Nucleus accumbens (tissue), 56 donors: ENCODE measurements at places on chromosomes 13 and 19.

DNA sequence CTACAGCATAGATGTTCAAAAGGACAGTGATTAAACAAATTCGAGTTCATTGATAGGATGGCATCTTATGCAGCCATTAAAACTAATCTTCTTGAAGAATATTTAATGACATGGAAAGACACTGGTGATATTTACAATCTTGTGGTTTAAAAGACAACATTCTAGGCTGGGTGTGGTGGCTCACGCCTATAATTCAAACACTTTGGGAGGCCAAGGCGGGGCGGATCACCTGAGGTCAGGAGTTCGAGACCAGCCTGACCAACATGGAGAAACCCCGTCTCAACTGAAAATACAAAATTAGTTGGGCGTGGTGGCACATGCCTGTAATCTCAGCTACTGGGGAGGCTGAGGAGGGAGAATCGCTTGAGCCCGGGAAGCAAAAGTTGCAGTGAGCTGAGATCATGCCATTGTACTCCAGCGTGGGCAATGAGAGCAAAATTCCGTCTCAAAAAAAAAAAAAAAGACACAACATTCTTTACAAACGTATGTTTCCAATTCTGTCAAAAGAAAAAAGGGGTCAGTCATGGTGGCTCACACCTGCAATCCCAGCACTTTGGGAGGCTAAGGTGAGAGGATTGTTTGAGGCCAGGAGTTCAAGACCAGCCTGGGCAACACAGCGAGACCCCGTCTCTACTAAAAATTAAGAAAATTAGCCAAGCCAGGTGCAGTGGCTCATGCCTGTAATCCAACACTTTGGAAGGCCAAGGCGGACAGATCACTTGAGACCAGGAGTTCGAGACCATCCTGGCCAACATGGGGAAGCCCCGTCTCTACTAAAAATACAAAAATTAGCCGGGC lies 2.5 kb upstream of the PAK4 start:
- DNase-seq, result no peak

DNA sequence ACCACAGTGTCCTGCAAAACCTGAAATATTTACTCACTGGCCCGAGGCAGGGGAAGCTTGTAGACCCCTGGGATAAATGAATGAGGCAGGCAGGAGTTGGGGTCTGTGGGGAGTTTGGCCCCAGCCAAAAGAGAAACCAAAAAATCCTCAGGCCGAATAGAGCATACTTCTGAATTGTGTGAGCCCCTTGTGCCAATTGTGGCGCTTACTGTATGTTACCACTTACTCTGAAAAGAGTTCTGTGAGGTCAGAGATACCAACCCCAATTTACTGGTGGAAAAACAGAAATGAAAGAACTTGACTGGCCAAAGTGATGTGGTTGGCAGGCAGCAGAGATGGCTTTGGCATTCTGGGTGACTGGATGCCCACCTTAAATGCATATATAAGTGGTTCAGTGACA lies 6.9 kb downstream of the CARM1 start:
- no peak for DNase-seq

GRCh38 chr19:57382806-57383488 lies 6.7 kb upstream of the ZNF548 start:
- no peak for DNase-seq

GRCh38 chr13:83621765-83622421 lies 260.4 kb downstream of the SLITRK1 start:
- DNase-seq, result no peak

DNA sequence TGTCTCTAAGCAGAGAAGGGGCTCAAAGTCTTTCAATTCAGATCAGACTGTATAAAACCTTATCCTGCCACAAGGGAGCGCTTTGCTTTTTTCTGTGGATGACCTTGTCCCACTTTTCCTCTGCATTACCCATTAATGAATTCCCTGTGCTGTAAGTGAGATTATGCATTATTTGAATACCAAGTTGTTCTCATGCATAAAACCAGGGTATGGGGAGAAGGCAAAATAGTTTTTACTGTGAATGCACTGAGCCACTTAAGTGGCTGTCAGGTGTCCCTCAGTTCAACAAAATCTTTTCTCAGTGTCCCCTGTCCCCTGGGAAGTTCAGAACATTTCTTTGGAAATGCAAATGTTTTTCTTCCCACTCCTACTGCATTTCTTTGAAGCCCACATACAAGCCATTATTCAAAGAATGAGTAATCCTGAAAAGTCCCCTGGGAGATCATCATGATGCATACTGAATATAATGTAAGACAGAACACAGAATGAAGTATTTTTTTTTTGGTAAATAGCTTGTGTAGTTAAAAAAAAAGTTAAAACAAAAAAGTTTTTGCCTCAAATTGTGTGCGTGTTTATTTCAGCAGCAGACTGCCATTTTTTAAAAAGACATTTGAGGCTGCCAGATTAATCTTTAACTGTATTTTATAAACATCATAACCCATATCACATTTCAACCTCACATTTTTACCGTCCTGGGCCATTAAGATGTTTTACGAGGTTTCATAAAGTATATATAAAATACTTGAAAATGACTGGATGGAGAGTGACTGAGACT lies 506.7 kb upstream of the PCDH9 start:
- no peak for DNase-seq

GRCh38 chr19:391726-392374 lies 17.1 kb downstream of the C2CD4C start:
- DNase-seq, result no peak

DNA sequence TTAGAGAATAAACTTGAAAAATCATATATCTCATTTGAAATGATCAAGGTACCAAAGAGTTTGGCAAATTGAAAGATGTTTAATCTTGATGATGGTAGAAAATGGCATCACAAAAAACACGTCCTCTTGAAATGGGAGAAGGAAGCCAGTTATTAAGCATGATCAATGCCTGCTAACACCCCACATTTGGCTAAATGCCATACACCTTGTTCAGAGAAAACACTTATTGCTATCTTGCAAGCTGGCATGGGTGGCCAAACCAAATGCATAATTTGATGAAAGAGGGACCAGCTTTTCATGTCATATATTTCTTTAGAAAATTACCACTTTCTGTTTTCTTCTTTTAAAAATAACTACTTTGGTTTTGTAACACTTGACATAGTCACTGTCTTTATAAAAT lies 141.3 kb downstream of the ZAR1L start:
- no peak for DNase-seq

- DNase-seq, result no peak
Observed at GRCh38 chr19:13428352-13428751, 77.9 kb downstream of the CACNA1A start.

DNA sequence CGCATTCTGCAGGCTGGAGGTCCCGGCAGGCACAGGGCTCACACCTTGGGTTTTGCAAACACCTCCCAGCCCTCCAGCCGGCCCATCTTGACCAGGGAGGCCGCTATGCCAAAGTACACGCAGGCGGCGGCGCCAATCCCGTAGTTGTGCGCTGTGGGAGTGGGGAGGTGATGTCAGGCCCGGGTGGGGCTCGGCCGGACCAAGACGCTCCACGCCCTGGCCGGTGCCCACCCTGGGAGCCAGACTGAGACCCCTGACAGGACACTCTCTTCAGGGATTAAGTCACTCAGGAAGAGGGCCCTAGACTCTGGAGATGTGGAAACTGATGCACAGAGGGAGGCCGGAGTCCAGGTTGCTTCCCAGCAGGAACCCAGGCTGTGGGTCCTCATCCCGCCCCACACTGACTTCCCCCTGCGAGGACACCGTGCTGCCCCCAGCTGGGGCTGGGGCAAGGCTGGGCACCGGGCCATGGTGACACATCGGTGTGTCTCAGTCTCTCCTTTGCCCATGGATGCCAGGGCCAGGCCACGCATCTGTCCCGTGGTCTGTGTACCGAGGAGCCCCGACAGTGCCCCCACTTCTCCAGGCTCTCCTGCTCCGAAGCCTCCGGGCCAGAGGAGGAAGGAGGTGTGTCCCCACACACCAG lies 8.8 kb downstream of the NDUFA11 start:
- DNase-seq, result no peak

DNA sequence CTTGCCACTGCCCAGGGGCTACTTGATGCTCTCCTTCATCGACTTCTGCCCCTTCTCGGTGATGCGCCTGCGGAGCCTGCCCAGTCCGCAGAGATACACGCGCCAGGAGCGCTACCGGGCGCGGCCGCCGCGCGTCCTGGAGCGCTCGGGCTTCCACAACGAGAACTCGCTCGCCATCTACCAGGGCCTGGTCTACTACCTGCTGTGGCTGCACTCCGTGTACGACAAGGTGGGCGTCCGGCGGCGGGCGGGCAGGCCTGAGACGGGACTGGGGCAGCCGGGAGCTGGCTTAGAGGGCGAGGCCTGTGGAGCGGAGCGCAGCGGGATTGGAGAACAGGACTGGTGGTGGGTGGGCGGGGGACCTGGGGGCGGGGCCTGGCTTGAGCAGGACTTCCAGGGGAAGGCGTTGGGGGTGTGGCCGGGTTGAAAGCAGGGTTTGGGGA lies 12.7 kb upstream of the PSMD8 start:
- peak; percentile 13 for DNase-seq

DNA sequence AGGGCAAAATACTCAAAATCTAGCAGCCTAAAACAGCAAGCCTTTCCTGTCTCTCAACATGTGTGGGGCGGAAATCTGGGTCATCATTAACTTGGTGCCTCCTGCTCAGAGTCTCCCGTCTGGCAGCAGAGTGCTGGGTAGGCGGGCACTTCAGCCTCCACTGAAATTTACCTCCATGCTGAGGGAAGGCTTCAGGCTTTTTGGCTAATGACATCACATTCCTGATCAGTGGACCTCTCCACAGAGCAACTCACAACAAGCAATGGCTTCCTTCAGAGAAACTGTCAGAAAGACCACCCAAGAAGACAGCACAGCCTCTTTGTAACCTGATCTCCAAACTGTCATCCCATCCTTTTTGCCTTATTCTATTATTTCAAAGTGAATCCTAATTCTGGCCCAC lies 1109.0 kb downstream of the UQCRFS1 start:
- no peak for DNase-seq

GRCh38 chr19:10262771-10263170 lies 8.1 kb upstream of the ICAM1 start:
- DNase-seq, result no peak

DNA sequence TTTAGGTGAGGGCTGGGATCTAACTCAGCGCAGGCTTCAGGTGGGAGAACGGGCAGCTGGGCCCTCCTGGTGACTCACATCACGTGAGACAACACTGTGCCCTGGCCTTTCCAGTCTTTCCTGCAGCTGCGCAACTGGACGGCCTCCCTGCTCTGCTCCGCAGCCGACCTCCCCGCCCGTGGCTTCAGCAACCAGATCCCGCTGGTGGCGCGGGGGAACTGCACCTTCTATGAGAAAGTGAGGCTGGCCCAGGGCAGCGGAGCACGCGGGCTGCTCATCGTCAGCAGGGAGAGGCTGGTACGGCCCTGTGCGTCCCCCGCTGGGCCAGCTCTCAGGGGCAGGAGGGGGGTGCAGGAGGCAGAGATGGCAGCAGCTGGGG lies 8.8 kb downstream of the SPPL2B start:
- peak; percentile 40 for DNase-seq

GRCh38 chr13:23408026-23408425 lies 25.5 kb downstream of the SACS start:
- DNase-seq, result no peak

DNA sequence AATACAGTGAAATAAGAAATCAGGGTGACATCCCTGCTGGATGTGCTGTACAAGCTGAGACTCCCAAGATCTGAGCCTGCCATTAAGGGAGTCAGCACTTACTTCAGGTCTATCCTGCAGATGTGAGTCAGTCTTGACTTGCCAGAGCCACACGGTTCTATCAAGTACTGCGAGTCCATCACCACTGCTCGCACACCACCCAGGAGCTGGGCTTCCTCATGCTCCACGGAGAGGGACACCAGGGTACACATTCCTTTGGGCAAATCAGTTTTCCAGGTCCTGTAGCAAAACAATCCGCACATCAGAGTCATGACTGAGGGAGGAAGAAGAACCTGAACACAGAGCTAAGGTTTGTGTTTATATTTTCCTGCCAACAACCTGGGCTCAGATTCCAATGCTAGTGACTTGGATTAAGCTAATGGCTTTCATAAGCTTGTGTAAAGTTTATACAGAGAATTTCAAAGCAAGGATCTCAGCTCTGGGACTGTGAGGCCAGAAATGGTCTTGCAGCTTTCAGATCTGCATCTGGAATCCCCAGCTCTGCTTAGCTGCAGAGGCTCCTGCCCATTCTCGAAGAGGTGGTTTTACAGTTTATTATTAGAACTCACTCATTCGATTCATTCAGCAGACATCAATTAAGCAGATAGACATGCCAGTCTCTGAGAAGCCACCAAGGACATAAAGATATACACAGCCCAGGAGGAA lies 90.6 kb downstream of the KL start:
- no peak for DNase-seq

- no peak for DNase-seq
Observed at GRCh38 chr13:40591091-40591490, 75.3 kb downstream of the FOXO1 start.

- DNase-seq, result no peak
Observed at GRCh38 chr19:34673590-34673989, 3.4 kb downstream of the SCGB2B2 start.

- no peak for DNase-seq
Observed at GRCh38 chr19:17686592-17687024, 1.5 kb downstream of the UNC13A start.

GRCh38 chr19:47991191-47991808 lies 670 bp downstream of the BSPH1 start:
- DNase-seq, result no peak

- DNase-seq, result no peak
Observed at GRCh38 chr13:93355094-93355493, 128.5 kb downstream of the GPC6 start.

- no peak for DNase-seq
Observed at GRCh38 chr19:34667349-34668076, 9.4 kb downstream of the SCGB2B2 start.

- DNase-seq, result no peak
Observed at GRCh38 chr19:2221918-2222317, 14.2 kb downstream of the PLEKHJ1 start.

GRCh38 chr19:50537306-50537685 lies 23.6 kb upstream of the ASPDH start:
- no peak for DNase-seq

DNA sequence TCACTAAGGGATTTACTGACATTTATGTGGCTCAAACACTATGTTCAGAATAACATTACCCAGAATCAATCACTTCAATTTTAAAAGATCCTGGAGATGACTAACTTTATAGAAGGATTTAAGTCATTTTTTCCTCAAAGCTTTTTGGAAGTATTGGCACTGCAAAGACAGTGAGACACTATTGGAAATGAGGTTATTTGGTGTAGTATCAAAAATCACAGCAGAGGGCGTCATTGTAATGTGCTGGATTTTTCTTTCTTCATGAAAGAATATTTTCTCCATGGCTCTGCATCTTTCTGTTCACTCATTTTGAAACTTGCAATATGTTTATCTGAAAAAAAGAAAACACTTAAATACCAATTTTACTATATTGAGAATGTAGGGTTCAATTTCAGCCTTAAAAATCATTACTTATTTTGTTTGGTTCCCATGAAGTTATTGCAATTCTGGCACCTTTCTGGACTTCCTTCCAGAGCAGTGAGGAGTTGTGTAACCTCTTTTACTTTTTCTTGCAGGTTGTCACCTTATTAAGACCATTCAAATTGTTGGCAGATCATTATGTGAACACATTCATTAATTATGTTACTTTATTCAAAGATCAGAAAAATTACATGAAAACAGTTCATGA lies 3.7 kb upstream of the CSNK1A1L start:
- no peak for DNase-seq

GRCh38 chr13:99975626-99976025 lies 4.1 kb upstream of the ZIC5 start:
- no peak for DNase-seq

GRCh38 chr19:13078381-13078780 lies 24.3 kb downstream of the LYL1 start:
- no peak for DNase-seq
